ENCODE measurements at places on chromosomes 2 and 18.

DNA sequence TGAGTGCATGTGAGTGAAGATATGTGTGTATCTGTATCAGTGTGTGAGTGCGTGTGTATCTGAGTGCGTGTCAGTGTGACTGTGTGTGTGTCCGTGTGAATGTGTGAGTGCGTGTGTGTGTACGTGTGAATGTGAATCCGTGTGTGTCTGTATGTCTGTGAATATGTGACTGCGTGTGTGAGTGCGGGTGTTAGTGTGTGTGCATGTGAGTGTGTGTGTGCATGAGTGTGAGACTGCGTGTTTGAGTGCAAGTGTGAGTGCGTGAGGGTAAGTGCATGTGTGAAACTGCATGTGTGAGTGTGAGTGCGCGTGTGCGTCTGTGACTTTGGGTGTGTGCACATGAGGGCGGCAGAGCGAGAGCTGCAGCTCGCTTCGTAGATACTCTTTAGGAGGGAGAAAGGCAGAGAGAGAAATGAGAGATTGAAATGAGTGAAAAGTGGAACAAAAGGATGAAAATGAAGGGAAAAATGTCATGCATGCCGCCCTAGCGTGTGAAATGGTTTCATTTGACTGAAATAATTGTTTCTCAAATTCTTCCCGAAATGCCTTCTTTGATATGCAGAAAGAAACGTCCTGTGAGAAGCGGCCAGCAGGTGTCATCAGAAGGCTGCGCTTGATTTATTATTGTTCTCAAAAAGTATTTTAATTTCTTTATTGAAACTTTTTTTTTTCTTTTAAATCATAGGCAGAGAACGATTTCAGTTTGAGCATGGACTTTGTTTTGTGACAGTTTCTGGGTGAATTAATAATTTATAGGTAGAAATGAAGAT, 25.6 kb downstream of the ZNF407 start:
- no peak for DNase-seq

- no peak for DNase-seq
These were observed 257.7 kb downstream of the TDRD15 start for GRCh38 chr2:21381421-21381820.

DNA sequence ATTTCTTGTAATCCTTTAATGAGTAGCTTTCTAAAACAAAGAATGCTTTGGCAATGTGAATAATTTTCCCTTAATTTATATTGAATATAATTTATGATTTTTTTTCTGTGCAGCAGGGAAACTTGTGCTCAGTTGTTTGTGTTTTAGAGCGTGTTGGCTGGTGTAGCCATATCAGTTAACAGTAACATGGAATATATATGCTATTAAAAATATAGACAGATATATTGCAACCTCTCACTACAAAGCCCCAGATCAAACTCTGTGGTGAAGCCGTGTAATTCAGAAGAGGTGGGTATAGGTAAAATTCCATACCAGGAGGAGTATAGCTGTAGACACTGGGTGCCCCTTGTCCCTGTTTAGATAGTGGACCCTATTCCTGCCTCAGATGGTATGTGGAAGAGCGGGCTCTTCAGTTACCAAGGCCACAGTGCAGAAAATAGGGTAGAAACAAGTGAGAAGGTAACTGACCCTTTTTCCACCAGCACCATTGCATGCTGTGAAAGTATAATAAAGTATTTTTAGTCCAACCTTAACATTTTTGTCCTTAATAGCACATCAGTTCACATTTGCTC, 18.1 kb upstream of the RASGRP3 start:
- DNase-seq = no peak

- DNase-seq = no peak
These were observed 47.2 kb downstream of the ATIC start for GRCh38 chr2:215358891-215359575.

GRCh38 chr2:33204945-33205344, 258.2 kb downstream of the LTBP1 start:
- DNase-seq = no peak

- no peak for DNase-seq
These were observed 17.2 kb downstream of the ATP8B1 start for GRCh38 chr18:57785751-57786437.

GRCh38 chr2:240651185-240651584, 25.9 kb downstream of the GPR35 start:
- DNase-seq = no peak

- DNase-seq = no peak
These were observed 131.7 kb downstream of the DOCK10 start for GRCh38 chr2:224910574-224910925.

DNA sequence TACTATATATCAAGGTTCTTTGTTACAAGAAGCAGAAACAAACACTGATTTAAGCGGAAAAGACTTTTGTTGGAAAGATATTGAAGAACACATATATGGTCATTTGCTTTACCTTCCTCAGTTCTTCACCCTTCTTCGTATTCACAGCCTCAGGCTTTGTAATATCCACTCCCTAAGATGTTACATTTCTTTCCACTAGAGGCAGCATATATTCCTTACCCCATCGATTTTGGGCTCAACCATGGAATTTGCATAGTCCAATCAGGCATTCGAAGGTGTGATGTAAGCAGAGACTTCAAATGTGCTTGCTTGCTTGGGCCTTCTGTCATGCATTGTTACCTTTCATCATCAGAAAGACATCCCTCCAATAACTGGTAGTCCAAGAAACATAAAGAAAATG, 287.4 kb downstream of the PID1 start:
- DNase-seq = no peak

DNA sequence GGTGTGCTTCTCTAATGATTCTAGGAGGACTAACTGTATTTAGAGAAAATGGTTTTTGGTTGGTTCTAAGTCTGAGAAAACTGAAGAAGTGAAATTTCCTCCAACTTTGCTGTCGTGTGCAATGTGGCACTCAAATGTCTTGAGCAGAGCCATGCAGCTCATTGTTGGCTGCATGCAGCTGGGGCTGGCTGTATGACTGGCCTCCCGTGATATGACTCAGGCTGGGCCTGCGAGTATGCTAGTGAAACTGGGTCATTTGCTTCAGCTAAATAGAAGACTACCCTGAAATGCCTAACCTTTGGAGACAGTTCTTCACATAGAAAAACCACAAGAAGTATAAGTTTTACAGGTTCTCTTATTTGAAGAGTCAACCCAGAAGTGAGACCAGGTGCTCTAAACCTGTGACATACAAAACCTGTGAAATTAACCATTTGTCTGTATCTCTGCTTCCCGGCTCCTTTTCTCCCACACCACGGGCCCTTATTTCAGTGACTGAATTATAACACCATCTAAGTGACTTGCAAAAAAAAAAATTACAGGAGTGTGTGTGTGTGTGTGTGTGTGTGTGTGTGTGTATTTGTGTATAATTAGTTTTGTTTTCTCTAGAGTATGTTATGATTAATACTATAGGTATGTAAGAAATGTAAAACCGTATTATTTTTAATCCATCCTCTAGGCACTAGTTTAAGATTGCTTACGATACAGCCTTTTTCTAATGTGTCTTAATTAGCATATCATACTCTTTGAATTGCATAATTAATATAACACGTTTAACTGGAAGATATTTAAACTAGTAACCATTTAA, 15.9 kb downstream of the POLI start:
- DNase-seq = peak; percentile 57

DNA sequence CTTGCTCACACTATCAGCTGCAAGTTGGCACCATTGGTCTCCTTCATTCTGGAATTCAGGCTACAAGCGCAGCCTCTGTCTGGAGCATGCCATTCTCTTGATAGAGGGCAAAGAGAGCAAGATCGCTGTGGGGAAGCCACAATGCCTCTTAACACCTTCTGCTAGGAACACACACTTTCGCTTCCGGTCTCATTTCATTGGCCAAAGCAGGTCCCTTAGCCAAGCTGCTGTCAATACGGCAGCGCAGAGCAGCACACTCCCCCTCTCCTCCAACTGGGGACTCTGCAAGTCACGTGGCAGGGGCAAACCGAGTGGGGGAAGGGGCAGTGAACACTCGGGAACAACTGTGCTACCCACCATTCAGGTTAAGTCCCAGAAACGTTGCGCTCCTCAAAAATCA, 98.1 kb downstream of the MMADHC start:
- DNase-seq = no peak

DNA sequence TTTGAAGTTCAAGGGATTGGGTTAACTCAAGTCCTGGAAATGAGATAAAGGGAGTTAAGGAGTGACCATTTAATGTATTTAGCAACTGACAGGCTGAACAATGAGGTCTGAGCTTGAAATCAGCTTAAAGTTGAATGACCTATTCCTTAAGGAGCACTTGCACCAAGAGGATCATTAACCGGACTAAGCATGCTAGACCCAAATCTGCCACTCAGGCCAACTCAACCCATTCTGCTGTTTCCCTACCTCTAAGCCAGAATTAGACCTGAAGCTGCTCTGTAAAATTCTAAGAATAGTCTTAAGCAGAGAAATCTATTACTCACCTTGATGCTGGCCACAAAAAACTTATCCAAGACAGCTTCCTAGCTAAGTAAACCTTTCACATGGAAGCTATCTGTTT, 59.8 kb downstream of the SPRED2 start:
- DNase-seq = no peak

- no peak for DNase-seq
These were observed 90.2 kb downstream of the MCFD2 start for GRCh38 chr2:46825231-46825938.

DNA sequence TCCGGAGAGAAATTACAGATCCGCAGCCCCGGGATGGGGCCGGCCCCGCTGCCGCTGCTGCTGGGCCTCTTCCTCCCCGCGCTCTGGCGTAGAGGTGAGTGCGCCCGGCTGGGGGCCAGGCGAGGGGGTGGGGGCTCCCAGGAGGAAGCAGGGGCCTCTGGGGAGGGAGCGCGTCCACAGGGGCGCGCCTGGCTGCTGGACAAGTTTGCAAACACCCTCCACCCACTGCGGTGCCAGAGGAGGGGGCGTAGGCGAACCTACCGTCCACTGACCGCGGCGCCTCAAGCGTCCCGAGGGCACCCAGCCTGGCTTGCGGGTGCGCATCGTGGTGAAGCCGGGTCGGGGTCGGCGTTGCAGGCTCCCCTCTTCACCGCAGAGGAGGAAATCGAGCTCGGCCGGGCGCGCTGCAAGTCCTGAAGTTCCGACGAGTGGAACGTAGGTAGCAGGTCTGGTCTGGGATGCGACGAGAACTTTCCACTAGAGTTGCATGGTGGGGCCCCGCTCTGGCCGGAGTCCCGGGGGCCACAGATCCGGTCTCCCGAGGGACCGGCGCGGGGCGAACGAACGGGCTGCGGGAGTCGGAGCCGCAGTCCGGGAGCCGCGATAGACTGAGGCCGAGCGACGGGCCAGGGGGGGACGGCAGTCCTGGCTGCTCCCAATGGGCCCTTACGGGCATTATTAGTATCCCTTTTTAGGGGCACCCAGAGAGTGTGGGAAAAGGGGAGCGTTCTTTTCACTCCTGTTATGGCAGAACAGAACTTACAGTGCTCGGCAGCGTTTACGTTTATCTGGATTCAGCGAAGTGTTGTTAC, 502 bp downstream of the MERTK start:
- DNase-seq = no peak
